ENCODE measurements at places on chromosomes 6 and 20.

DNA sequence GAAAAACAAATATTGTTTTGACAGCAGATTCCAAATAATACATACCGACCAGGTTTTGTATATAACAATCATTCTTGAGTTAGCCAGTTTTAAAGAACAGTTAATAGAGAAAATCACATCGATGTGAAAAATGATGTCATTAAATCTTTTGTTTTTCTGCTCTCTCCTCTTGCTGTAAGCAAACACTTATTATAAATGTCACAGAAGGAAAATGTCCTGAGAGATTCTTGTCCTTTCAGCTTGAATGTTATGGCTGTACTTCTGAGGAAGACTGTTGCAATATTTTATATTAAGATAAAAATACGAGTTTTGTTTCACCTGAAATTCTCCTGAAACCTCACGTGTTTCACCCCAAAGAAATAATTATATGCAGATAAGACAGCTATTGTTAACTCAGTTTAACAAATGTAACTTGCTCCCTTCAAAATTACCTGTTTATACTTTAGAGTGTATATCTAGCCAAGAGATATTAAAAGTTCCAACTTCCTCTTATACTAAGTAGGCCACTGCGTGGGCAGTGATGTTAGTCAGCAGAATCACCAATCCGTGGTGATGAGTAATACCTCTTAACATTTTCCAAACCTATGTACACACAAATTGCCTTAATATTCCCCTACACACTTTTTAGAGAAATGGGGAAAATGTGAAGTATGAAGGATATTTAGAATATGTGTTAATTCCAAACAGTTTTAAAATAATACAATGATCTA lies 1111.4 kb upstream of the CITED2 start:
- DNase-seq = no peak

DNA sequence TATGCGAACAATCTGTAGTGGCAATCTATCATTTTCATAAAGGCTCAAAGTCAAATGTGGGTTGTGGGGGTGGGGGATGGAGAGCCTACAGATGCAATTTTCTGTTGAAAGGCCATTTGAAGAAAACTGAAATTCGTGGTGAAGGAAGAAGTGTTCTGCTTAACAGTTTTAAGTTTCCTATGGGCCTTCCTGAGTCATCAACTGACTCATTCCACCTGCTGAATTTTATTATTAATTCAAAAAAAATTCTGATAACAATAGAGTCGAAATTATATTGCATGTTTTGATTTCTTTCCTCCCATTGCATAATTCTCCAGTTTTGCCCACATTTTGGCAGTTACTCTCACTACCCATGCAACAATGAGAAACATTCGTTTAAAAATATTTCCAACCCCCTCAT lies 622.3 kb upstream of the ARID1B start:
- DNase-seq = no peak

DNA sequence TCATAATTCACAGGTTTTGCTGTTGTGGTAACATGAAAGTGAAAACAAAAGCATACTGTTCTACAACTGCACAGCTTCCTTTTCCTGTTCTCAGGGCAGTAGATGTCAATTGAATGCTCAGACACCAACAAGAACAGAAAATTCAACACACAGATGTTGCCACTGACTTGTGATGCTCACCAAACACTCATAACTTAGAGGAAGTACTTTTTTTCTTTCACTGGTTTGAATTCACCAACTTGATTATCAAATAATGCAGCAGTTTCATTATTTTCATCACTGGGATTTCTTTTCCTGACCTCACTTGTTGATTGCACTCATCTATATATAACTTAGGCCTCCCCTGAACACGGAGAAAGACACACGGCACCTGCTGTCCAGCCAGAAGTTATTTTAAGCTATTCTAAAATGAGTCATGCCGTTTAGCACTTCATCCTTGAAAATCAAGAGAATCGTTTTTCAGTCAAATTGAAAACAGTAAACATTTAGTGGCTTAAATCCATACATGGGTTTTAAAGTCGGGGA lies 949 bp downstream of the TXLNB start:
- no peak for DNase-seq

GRCh38 chr6:138653435-138653834 lies 120.1 kb upstream of the CCDC28A start:
- DNase-seq = no peak

DNA sequence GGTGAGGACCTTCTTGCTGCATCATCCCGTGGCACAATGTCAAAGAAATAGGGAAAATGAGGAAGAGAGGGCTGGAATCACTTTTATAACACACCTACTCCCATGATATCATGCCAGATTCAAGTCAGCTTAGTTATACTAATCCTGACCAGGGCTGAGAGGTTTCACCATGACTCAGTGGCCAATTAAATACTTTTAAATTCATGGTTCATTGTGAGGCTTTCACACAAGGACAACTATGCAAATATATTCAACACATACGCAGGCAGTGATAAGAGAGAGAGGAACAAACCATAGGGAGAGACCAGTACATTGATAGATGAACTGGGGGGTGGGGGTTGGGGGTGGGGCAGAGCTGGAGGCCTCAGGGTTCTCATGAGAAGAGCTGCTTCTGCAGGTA lies 313.1 kb downstream of the LRFN2 start:
- DNase-seq = no peak

DNA sequence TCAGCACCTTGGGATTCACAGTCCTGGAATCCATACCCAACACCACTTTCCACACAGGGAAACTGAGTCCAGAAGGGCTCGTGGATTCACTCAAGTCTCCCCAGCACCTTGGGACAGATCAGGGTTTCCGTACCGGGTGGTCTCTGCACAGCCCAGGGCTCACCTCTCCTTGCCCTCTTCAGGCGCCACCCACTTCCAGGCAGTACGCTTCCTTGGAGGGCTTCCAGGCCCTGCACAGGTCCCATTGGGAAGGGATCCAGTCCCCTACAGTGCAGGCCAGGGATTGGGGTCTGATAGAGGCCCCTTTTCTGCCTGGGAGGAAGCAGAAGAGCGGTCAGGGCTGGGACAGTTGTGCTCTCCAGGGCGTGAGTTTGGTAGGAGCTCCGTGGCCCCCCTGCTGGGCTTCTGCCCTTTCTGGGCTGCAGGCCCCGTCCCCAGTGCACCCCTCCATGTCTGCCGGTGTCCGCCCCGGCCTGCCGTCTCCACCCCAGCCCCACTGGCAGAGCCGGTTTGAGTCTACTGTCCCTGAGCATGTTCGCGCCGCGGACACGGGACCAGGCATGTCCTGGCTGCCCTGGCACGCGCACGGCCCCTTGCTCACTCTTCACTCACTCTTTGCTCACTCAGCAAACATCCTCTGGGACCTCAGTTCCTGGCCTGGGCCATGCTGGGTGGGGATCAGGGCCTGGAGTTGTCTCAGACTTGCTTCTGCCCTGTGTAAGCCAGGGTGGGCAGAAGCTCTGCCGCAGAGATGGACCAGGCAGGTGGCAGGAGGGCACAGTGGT lies 12.6 kb downstream of the SRC start:
- DNase-seq = no peak

DNA sequence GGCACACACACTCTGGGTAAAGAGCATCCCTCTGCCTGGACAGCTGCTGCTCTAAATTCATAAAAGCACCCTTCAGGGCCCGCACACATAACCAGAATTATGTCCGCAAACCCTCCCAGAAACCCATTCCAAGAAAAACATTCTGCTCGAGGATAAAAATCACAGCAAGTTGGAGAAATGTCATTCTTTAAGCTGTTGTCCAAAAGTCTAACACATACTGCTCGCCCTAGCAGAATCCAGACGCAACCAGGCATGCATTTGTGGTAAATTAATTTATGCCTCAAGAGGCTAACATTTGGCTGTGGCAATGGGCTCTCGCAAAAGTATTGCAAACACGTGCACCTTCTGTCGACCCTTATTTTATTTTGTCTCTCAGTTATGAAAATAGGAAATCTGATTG lies 116.1 kb upstream of the INSM1 start:
- no peak for DNase-seq

DNA sequence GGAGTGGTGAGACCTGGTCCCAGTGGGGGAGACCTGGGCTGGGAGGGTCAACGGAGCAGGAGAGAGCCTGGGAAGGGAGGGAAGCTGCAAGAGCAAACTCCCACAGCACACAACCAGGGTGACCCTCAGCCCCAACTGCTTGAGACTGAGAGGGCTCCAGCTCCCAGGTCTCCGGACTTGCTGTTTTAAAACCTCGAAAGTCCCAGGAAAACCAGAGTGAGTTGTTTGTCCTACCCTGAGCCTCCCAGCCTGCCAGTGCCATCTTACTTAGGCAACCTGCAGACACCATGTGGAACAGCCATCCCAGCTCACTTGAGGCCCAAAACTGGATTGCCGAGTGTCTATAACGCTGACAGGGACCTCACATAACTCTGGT lies 4.8 kb upstream of the NTSR1 start:
- DNase-seq = no peak

- peak; percentile 9 for DNase-seq
Measured at GRCh38 chr20:1842281-1842680, 52.9 kb upstream of the SIRPA start.

GRCh38 chr6:143863771-143864170 lies 503 bp upstream of the ZC2HC1B start:
- no peak for DNase-seq

- DNase-seq = no peak
Measured at GRCh38 chr20:53002786-53003185, 30.6 kb downstream of the TSHZ2 start.

DNA sequence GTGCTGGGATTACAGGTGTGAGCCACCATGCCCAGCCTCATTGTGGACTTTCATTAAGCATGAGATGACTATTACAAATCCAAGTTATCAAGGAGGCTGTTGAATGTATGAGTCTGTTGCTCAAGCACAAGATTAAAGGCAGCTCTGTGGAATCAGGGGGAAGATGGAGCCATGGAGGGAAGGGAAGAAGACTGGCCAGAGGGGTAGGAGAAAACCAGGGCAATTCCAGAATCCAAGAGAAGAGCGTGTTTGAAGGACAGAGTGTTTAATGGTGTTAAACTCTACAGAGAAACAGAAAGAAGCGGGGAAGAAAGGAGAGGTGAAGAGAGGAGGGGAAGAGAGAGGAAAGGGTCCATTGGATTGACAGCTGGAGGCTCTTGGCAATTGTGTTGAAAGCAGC lies 49.8 kb upstream of the TTPAL start:
- no peak for DNase-seq

DNA sequence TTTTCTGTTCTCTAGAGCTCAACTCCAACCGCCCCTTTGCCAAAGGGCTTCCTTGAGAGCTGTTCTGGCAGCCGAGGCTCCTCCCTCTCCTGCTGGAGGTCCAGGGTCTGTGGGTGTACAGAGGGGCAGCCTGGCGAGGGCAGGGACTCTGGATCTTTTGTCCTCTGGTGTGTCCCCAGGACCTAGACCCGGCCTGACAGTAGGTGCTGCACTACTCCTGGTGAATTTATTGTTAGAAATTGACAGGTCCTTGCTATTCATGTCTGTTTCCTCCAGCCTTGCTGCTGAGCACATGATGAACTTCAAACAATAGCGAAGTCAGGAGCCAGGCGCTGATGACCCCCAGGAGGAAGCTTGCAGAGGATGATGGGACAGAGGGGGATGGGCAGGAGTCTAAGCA lies 234.7 kb upstream of the SULF2 start:
- no peak for DNase-seq

DNA sequence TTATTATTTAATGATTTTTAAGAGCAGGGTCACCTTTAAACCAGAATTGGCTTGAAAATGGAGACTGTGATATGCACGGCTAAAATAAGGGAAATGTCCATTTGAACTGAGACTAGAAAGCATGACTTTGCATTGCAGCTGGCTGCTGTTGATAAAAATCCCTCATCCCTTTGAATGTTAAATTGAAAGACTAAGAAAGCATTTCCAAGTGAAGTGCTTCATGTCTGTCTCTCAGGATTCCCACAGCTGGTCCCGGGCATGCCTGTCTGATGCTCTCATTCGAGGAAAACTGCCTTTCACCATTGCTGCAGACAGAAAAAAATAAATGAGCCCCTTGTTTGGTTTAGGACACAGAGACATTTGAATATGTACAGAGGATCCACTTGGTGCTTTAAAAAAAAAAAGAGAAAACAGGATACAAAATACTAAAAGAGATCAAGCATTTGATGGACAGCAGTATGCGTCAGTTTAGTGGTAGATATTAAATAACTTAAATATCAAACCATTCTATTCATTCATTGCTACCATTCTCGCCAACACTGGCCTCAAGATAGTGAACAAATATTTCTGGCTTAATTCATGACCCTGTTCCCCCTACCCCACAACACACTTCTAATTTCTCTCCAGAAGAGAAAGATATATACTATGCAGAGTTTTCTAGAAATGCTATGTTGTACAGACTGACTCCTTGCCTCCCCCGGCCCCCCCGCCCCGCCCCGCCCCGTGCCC lies 55.0 kb downstream of the TBC1D7 start:
- no peak for DNase-seq

DNA sequence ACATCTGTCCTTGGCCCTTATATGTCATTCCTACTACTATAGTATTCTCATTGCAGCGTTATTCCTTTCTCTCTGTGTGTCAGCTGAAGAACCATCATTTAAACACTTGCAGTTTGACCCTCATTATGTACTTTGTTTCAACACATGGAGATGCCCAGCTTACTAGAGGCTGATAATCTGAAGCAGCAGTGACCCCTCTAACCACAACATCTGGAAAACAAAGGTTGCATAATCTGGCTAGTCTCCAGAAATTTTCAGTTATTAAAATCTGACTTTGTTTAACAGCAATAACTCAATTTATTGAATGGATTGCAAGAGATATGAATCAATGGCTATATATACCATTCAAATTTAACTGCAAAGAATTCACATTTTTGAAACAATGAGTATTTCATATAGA lies 6.6 kb upstream of the PHIP start:
- no peak for DNase-seq

- DNase-seq = no peak
Measured at GRCh38 chr20:47063407-47063806, 168.8 kb downstream of the EYA2 start.

DNA sequence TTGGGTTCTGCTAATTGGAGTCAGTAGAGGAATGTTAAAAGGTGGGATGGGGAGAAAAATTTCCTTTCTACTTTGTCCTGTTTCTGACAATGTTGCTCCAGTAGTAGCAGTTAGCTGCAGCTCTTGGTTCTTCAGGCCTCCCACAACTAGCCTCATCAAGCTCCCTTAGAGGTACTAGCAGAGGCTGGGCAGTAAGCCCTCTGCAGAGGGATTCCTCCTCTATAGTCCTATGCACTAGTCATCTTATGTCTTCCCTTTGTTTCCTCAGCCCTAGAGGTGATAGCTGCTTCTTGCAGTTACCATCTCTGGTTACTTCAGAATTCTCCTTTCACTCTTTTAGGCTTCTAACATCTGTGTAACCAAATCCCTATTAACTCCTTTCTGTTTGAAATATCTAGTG lies 99.8 kb downstream of the FILIP1 start:
- no peak for DNase-seq

GRCh38 chr6:50185006-50185405 lies 135.3 kb upstream of the DEFB112 start:
- DNase-seq = no peak

Measured in activated CD4-positive, alpha-beta T cell treated with anti-CD3 and anti-CD28 coated beads, Interleukin-2, amount 50 U/mL, for 48 hours (primary cell).